Esophagus squamous epithelium (tissue), 5 donors: ENCODE measurements at places on chromosomes 5 and 9. TPM values are rescaled to one million over a fixed set of nuclear protein-coding genes. Genes with fewer than 3 reads are reported as not detected.

GPR151 gene
- total RNA-seq: not detected

DNA sequence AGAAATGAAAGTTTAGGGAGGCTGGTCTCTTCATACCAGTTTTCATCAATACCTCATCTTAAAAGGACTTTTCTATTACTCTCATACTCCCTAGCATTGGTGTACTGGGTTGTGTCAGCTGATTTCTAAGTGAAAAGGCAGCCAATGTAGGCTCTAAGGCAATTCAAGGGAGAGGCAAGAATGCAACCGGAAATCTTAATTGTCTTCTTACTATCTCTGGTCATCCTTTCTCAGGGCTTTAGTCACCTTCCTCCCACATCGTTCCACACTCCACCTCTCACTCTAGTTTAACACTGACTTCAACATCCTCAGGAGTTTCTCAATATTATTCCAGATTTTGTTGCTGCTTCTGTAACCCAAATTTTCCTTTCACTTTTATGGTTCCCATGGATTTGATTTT is 281.8 kb upstream of the RFX3 start:
- DNase-seq: no peak

GRCh38 chr5:113056988-113057387 is 80.4 kb downstream of the DCP2 start:
- no peak for DNase-seq

- DNase-seq: no peak
Measured at GRCh38 chr9:6014670-6015270, 654 bp downstream of the RANBP6 start.

GRCh38 chr5:35819026-35819425 is 37.7 kb upstream of the IL7R start:
- no peak for DNase-seq

TEK gene
- 7.4 TPM for total RNA-seq

EGFLAM gene
- 1.7 TPM for total RNA-seq

GRCh38 chr5:61277190-61277589 is 54.9 kb upstream of the ZSWIM6 start:
- DNase-seq: no peak

SPATA6L gene
- total RNA-seq: 0.91 TPM

DNA sequence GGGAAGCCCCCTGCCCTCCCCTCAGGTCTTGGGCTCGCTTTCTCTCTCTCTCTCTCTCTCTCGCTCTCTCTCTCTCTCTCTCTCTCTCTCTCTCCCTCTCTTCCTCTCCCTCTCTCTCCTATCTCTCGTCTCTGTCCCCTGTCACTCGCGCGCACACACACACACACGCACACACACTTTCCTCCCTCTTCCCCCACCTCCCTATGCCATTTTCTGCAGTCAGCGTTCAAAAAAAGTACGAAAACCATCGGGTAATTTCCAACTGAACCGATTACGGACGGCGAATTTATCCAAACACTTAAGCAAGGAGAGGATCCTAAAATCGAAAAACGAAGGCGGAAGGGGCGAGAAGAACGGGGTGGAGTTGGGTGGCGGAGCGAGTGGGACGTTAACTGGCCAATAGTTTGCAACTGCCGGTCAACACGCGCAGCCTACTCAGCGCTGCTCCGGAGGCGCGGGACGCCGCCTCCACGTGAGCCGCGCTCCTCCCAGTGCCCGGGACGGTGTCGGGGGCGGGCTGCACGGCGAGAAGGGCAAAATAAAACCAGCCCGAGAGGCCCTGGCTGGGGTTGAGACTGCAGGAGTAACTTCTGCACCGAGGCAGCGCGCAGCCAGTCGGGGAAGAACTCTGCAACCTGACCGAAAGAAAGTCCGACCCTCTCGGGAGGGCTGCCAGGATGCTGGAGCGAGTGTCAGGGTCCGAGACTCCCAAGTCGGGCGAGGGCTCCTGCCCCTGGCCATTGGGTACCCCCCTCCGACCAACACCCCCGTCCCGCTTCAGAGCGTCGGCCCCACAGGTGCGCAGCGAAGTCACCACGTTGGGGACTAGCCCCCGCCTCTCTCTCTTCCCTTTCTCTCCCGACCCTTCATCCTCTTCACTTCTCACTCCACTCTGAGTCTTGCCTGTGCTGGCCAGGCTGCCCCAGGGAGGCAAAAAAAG is 24.9 kb upstream of the ELAVL2 start:
- no peak for DNase-seq

ZFP2 gene
- total RNA-seq: 0.35 TPM

GRCh38 chr5:23740029-23740428 is 232.6 kb downstream of the PRDM9 start:
- no peak for DNase-seq

GRCh38 chr5:36606036-36606427 is 374 bp upstream of the SLC1A3 start:
- DNase-seq: no peak

SETD9 gene
- total RNA-seq: 23.8 TPM

TRIM41 gene
- total RNA-seq: 14.9 TPM

CXCL14 gene
- total RNA-seq: 160 TPM

ZBED3 gene
- 0.47 TPM for total RNA-seq

GRCh38 chr5:79636981-79637733 is 24.9 kb downstream of the TENT2 start:
- DNase-seq: no peak
